ENCODE measurements at places on chromosomes 6 and 20.

DNA sequence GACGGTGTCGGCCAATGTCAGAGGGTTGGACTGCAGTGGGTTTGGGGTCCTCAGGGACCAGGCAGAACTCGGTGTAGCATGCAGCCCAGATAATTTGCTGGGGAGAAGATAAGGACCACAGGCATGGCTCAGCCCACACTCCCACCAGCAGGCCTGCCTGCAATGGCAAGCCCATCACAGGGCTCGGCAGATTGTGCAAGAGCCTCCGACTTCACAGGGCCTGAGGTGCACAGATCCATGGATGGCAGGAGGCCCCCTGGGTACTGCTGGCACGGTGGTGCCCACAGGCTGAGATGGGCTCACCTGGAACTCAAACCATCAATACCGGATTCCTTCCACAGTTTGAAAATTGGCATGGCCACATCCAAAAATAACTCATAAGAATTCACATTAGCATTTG lies 180.3 kb downstream of the TTLL2 start:
- DNase-seq, result no peak

DNA sequence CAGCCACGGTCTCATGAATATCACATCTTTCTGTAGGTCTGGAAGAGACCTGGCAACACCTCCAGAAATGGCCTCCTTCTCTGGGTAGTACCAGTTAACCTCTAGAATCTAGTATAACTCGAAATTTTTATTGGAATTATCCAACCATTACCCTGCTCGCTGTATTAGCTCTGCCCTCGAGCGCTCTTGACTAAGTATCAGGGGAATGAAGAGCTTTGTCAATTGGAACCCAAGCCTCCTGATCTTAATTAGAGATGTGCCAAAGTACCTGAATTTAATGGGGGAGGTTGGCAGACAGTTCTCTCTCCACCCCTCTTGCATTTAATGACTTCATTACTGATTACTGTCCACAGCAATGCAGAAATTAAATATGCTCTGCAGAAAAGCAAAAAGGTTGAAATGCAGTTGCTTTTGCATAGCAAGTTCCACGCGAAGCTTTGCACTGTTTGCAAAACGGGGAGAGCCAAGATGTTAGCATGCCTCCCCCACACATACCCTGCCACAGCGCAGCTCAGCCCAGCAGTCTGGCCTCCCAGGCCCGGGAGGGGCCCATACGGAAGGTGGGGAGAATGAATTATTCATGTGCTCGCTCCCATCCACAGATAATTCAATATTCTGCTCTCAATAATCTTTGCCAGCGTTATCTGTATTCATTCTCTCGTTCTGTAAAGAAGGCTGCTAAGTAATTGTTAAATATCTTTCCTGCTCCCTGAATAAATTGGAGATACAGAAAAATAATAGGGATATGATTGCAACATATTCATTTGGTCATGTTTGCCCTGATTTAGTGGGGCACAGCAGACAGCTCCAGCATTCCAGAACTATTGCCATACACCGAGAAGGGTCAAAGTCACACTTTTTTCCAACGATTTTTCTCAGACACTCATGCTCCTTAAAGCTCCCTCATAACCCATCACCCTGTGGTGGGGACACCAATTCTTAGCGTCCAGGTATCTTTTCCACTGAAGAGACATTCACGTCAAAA lies 305.8 kb downstream of the CDH26 start:
- DNase-seq, result no peak

GRCh38 chr6:2947445-2947844 lies 23.9 kb downstream of the SERPINB6 start:
- DNase-seq, result no peak

- no peak for DNase-seq
These were observed 157.8 kb downstream of the TPBG start for GRCh38 chr6:82521369-82521768.

- DNase-seq, result no peak
These were observed 98.1 kb upstream of the ASCC3 start for GRCh38 chr6:100979267-100979666.

DNA sequence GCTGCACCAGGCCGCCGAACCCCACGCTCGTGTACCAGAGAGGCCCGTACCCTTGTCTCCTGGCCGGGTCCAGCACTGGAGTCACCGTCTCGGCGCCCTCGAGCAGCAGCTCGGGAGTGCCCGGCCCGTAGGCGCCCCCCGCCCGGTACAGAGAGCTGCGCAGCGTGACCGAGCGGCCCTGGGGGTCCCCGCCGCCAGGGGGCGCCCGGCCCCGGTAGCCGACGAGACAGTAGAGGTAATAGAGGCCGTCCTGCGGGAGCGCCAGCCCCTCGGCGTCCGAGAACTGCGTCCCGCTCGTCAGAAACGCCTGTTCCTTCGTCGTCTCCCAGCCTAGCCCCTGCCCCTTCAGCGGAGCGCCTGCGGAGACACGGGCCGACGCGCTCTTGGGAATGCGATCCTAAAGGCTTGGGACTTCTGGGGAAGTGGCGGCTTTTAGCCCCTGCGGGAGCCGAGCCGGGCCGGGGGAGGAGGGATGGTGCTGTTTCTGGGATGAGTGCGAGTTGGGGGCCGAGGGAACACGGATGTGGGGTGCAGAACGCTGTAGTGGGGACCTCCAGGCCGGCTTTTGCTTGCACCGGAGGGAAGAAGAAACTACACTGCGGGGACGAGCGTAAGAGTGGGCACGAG lies 1.3 kb downstream of the LTB start:
- DNase-seq, result peak; percentile 96

GRCh38 chr6:39171489-39172376 lies 56.7 kb upstream of the SAYSD1 start:
- no peak for DNase-seq

DNA sequence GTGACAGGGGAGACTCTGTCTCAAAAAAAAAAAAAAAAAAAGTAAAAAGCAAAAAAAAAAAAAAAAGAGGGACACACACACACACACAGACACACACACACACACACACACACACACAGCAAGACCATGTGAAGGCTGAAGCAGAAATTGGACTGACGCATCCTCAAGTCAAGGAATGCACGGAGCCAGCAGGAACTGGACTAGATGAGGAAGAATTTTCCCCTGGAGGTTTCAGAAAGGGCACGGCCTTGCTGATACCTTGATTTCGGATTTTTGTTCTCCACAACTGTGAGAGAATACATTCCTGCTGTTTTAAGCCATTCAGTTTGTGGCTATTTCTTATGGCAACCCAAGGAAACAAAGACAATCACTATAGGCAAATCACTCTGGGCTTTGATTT lies 176.9 kb upstream of the SALL4 start:
- DNase-seq, result no peak

DNA sequence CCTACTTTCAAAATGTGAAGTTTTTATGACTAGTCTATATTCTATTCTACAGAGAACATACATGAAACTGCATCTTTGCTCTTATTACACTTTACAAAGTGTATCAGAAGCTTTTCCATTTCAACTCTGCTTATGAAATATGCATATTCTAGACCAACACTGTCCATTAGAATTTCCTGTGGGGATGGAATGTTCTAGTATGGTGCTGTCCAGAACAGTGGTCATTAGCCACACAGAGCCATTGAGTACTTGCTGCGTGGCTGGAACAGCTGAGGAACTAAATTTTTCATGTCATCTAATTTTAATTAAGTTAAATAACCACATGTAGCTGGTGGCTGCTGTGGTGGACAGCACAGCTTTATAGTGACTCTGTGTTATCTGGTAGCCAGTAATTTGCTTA lies 105.9 kb upstream of the PDE10A start:
- DNase-seq, result no peak

DNA sequence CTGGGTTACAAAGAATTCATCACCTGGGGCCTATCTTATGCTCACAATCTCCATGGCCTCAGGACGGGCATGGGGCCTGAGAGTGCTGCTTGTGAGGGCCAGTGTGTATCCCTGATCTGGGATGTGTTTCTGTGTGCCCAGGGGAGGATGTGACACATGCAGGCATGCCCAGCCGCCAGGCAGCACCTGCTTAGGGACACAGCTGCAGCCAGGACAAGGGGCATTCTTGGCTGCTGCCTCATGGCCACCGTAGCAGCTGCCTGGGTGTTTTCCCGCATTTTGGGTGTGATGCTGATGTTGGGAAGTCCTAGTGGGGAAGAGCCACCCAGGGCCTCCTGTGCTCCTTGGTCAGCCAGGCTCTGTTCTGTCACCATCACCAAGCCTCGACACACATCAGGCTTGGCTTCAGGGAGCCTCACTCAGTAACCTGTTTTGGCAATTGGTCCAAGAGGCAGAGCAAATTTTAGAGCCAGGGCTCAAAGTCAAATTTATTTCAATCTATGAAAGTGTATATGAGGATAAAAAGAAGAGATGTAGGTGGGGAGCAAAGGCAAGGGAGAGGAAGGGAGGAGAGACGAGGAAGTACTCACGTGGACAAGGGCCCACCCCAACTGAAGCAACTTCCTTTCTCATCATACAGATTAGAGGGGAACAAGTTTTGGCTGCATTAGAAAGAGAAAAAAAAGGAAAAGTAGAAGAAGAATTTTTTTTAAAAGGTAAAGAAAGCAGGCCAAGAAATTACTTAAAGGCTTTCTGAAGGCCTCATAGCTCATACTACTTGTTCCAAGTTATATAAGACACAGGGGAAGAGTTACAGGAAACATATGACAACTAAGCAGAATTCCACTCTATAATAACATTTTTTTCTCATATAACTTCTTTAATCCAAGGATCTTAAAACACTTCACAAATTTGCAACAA lies 269.9 kb upstream of the SUPT3H start:
- DNase-seq, result no peak

GRCh38 chr6:29749308-29749662 lies 26.1 kb downstream of the HLA-F start:
- peak; percentile 20 for DNase-seq

DNA sequence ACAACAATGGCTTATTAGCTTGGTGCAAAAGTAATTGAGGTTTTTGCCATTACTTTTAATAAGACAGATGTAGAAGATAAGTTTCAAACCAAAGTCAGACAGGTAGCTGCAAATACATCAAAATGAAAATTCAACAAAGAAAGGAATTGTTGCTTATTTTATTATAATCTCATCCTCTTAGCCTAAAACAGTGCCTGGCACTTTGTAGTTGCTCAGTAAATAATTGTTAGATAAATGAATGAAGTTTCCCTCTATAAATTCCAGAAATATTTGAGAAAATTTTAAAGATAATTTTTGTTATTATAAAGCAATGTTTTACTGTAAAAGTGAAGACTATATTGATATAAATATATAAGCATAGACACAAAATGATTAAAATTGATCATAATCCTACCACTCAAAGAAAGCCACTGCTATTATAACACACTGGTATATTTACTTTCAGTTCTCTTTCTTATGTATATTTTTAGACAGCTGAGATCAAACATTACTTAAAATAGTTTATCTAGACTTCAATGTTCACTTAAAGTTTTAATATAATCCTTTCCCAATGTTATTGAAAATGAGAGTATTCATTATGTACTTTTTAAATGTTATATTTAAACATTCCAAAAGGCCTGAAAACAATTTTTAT lies 42.5 kb downstream of the SESN1 start:
- no peak for DNase-seq

DNA sequence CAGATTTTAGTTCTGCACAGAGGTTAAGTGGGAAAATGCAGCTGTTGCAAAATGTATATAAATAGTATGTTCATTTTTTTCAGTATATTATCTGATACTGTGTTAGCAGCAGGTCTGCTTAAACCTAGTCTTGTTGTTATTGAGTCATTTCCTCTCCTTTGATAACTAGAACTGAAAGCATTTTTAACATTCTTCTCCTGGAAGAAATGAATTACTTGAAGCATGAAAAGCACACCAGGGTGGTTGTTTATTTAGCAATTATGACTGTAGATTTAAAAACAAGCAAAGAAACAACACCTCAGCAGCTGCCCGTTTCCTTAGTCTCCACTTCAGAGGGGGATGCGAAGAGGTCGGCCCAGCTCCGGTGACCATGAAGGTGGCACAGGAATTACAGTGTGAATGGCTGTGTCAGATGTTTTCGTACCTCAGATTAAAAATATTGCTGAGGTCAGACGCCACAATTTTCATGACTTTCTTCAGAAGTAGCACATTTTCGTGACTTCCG lies 53.5 kb downstream of the GOPC start:
- no peak for DNase-seq

- peak; percentile 24 for DNase-seq
These were observed 9.1 kb downstream of the VTA1 start for GRCh38 chr6:142155895-142156757.

GRCh38 chr20:63858393-63859165 lies 2.7 kb upstream of the ABHD16B start:
- peak; percentile 69 for DNase-seq

DNA sequence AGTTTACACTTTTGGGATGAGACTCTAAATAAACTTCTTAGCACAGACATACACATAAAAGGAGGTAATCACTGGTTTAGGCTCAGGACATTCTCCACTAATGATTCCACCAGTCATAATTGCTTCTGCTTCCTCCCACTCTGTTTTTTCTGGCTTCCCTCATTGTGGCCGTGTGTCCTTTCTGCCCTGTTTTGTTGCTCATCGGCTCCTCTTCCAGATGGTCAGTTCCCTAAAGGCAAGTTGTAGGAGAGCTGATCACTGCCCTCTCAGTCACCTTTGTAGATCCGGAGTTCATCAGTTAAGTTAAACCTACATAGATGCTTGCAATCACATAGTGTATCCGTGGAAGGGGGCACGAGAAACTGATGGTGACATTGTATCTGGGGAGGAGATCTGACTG lies 200.5 kb upstream of the ARG1 start:
- DNase-seq, result no peak

- no peak for DNase-seq
These were observed 49.1 kb upstream of the PLCB4 start for GRCh38 chr20:9019833-9020232.

GRCh38 chr20:10683537-10683936 lies 9.7 kb upstream of the JAG1 start:
- no peak for DNase-seq

GRCh38 chr6:27161946-27162603 lies 85.4 kb upstream of the PRSS16 start:
- DNase-seq, result peak; percentile 55

DNA sequence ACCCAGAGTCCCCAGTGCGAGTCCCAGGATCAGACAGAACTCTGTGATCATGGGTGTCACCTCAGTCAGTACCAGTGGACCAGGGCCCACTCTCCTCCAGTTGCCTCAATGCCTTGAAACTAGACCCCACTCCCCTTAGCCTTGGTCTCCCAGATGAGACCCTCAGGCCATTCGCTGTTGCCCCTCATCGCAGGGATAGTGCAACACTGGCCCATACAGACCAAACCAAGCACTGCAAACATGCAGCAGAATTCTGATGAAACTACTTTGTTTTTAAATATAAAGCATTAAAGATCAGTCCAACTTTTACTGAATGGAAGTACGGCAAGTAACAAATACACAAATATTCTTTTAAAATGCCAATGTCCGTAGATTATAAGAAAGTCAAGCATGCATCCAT lies 101.2 kb upstream of the NT5E start:
- no peak for DNase-seq

GRCh38 chr20:60213126-60213893 lies 255.1 kb downstream of the CDH26 start:
- no peak for DNase-seq

GRCh38 chr20:46040902-46041535 lies 12.0 kb downstream of the SLC12A5 start:
- DNase-seq, result peak; percentile 70

GRCh38 chr20:61307686-61308476 lies 55.8 kb downstream of the CDH4 start:
- DNase-seq, result no peak

Measured in K562 (cell line).